ENCODE measurements at places on chromosomes 2 and 18. TPM values are rescaled to one million over a fixed set of nuclear protein-coding genes. Genes with fewer than 3 reads are reported as not detected.

- no peak for DNase-seq
Measured at GRCh38 chr18:68784071-68784470, 13.8 kb upstream of the CCDC102B start.

DNA sequence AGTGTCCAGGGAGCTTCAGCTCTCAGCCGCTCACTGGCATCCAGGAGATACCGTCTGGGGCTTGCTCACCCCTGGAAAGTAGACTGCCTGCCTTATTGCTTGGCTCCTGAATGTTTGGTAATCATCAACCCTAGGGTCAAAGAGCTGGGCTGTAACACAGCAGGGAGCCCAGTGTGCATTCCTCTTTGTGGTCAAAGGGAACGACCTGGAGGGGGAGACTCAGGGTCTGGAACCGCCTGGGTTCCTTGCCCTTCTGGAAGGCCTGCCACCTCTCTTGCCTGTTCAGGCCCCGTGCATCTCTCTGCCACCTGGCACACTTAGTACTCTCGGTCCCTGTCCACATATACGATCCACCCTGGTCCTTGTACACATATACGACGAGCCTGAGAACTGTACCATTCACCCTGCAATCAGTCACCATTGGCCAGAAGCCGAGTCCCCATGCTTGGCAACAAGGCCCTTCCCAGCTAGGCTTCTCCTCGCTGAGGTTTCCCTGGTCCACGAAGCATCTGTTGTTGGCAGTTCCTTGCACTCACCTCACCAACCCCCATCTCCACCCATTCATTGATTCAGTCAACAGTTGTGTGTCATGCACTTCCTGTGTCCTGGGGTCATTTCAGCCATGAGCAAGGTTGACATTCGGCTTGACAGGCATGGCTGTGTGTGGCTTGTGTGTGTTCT, at the start of gene NAT8:
TSS of gene NAT8 (minus strand) at position 85 of the 681 bp plus-strand sequence. CDS start 794 bp downstream, outside the sequence.
- no peak for DNase-seq

The TPO gene
- 3.9 TPM for polyA plus RNA-seq

GRCh38 chr2:215787025-215787424, 226.3 kb downstream of the MREG start:
- no peak for DNase-seq

The DYNC1I2 gene
- 83.2 TPM for polyA plus RNA-seq

The TSPYL6 gene
- not detected for polyA plus RNA-seq

GRCh38 chr18:44130376-44130942, 550.2 kb upstream of the SETBP1 start:
- no peak for DNase-seq

The CDK15 gene
- 0.12 TPM for polyA plus RNA-seq

The GCG gene
- 26.6 TPM for polyA plus RNA-seq

The C18orf54 gene
- 0.60 TPM for polyA plus RNA-seq

DNA sequence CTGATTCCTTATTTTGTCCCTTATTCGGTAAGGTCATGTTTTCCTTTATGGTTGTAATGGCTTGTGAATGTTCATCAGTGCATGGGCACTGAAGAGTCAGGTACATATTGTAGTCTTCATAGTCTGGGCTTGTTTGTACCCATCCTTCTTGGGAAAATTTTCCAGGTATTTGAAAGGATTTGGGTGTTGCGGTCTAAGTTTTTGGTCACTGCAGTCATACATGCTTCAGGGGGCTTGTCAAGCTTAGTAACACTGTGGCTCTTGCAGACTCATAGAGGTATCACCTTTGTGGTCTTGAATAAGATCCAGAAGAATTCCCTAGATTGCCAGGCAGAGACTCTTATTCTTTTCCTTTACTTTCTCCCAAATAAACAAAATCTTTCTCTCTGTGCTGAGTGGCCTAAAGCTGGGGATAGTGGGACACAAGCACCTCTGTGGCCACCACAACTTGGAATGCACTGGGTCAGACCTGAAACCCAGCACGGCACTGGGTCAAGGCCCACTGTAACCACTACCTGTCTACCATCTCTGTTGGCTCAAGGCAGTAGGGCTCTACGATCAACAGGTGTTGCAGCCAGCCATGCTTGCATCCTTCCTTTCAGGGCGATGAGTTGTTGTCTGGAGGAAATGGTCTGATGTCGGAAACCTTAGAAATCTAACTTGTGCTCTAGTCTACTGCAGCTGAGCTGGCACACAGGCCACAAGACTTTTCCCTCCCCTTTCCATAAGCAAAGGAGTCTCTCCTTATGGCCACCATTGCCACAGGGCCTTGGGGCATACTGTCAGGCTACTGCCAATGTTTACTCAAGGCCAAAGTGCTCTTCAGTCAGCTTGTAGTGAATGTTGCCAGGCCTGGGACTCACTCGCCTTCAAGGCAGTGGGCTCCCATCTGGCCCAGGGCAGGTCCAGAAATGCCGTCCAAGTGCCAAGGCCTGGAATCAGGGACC, 21.5 kb downstream of the IL1RN start:
- DNase-seq: no peak

The NBEAL1 gene
- 9.7 TPM for polyA plus RNA-seq

The ELOA2 gene
- polyA plus RNA-seq: not detected

The MAP3K19 gene
- polyA plus RNA-seq: not detected

The OSR1 gene
- polyA plus RNA-seq: 3.0 TPM

The MEP1B gene
- polyA plus RNA-seq: 3.7 TPM

The CLIP4 gene
- 1.8 TPM for polyA plus RNA-seq

- DNase-seq: no peak
Measured at GRCh38 chr2:69660637-69661036, 17.1 kb upstream of the AAK1 start.

The DCTN1 gene
- polyA plus RNA-seq: 67.3 TPM

- DNase-seq: no peak
Measured at GRCh38 chr2:28434600-28434989, 41.9 kb downstream of the FOSL2 start.

GRCh38 chr2:160419776-160420505, 73.7 kb downstream of the RBMS1 start:
- DNase-seq: no peak

DNA sequence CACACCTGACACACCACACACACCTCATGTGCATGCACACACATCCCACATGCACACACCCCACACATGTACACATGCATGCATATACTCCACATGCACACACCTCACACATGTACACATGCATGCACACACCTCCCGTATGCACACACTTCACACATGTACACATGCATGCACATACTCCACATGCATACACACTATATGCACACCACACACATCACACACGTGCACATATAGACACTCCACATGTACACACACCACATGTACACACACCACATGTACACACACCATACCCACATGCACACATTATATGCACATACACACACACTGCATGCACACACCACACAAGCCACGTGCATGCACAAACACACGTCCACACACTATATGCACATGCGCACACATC, 100.5 kb downstream of the SEPTIN10 start:
- no peak for DNase-seq

GRCh38 chr2:66538291-66538690, 103.4 kb downstream of the MEIS1 start:
- no peak for DNase-seq

The GATA6 gene
- polyA plus RNA-seq: 16.2 TPM

The DYNAP gene
- not detected for polyA plus RNA-seq

DNA sequence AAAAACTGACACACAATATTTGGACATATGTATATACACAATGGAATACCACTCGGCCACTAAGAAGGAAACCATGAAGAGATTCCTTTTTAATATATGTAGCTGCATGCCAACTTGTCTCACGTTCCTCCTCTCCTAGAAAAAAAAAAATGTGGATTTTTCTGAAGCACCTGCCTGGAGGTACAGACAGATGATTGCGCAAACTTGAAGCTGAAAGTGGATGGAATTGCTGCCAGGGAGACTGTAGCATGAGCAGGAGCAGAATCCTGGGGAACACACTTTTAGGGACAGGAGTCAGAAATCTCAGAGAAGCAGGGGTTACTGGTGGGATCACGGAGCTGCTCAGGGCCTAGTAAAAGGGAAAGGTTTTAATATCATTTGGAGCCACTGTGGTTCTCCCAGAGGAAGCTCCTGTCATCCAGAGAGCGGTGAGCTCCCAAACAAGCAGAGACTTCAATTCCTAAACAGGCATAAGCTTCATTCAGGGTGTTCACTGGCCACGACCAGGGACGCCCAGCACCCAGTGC, 640 bp upstream of the SPR start:
- DNase-seq: no peak

The SIX3 gene
- not detected for polyA plus RNA-seq

DNA sequence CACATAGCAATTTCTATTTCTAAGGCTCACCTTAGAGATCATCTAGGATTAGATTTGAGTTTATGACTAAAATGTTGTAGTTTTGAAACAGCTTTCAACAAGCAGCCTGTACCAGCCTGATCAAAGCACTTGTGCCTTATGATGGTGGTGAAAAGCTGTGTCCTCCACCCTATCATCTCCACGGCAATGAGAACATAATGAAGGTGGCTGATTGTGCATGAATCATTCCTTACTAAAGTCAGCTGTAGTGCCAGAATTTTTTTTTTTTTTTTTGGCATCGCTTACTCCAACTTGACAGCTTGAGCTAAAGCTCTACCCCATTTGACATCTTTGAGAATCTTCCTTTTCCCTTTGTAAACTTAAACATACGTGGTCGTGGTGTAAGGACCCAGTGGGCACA, 86.0 kb downstream of the DCC start:
- no peak for DNase-seq

All from sigmoid colon (tissue), 7 donors.